ENCODE measurements at places on chromosomes 7 and 10.
A peak's percentile ranks its signal among the peaks of the same experiment; 100 is the strongest.

DNA sequence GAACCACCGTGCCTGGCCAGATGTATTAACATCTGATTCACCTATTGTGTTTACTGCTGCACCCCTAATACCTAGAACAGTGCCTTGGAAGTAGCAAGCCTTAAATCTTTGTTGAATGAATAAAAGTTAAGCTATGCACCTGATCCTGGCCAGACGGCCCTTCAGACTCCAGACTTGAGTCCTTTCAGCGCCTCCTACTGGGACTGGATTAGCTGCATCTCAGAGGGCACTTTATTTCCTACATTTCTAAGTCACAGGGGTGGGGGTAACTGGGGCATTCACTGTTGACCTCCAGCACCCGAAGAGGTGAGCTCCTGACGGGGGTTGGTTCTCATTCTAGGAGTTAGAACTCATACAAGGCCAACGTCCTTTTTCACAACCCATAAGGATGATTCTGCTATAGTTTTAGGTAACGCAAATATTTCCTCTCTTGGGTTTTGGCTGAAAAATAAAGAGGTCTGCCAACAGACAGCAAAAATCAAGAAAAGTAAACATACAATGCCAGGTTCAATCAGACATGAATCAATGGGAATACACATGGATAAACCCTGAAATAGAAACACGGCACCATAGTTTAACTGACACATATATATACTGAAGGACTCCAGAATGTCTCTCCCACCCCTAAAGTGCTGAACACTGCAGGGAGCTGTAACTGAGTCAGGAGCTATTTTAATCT, 48.0 kb upstream of the DLG5 start:
- peak; percentile 20 for DNase-seq

- DNase-seq: no peak
These were observed 65.5 kb upstream of the NKX6-2 start for GRCh38 chr10:132851451-132851850.

GRCh38 chr7:121945480-121946236, 72.7 kb downstream of the PTPRZ1 start:
- DNase-seq: no peak

GRCh38 chr7:111357691-111358090, 204.6 kb downstream of the IMMP2L start:
- no peak for DNase-seq

- no peak for DNase-seq
These were observed 123.3 kb upstream of the INSYN2A start for GRCh38 chr10:127319691-127320090.

DNA sequence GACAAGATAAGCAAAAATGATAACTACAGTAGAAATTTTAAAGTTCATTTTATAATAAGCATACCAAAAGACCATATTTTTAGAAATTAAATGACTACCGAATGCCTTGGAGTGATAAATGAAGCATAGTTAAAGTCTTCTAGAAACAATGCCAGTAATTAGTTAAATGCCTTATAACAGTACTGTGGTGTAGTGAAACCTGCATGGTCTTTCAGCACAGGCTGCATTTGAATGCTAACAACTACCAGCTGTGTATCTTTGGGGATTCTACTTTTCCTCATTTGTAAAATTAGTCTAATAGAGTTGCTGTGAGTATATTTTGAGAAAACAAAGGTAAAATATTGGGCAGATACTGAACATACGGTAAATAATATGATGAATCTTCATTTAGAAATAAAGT, 25.1 kb downstream of the TSPAN12 start:
- DNase-seq: no peak

GRCh38 chr10:34845070-34845469, 30.0 kb upstream of the PARD3 start:
- no peak for DNase-seq

GRCh38 chr7:37216923-37217322, 231.7 kb downstream of the ELMO1 start:
- no peak for DNase-seq

DNA sequence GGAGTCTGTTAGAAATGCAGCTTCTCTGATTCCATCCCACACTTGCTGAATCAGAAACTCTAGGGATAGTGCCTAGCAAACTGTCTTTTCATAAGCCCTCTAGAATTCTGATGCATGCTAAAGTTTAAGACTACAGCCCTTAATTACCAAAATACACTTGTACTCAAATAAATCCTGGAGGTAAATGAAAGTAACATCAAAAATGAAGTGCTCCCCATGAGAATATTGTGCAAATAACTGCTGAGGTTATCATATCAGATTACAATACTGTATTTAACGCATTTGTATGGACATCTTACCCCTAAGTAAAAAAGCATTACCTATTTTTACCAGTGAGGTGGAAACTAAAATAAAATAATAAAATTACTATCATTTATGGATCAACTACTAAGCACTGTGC, 104.7 kb downstream of the CHCHD3 start:
- no peak for DNase-seq

- no peak for DNase-seq
These were observed 7.7 kb upstream of the INSIG1 start for GRCh38 chr7:155289949-155290501.

DNA sequence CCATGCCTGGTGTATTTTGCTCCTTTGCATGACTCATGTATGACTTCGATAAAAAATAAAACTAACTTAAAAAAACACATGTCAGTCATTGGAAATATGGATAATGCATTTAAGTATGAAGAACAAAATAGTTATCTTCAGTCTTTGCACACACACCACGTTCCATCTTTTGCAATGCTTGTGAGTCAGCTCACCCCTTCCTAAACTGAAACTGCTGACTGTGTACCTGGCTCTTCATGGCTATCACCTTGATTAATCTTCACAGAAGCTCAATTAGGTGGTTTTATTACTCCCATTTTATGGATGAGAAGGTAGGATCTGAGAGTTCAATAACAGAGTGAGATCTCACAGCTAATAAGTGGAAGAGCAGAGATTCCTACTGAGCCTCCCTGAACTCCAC, 79.5 kb downstream of the CARD11 start:
- DNase-seq: peak; percentile 3

DNA sequence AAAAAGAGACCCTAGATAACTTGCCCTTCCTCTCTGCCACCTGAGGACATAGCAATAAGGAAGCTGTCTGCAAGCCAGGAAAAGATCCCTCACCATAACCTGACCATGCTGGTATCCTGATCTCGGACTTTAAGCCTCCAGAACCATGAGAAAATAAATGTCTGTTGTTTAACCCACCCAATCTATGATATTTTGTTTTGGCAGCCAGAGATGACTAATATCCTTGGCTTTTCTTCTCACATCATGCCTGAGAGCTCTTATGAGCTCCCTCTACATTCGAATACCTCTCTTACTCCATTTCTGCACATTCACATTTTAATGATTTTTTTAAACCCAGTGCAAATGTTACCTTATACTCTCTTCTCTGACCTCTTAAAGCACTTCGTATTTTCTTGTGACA, 214.0 kb upstream of the CHRM2 start:
- DNase-seq: no peak

GRCh38 chr7:140053812-140054539, 8.8 kb downstream of the PARP12 start:
- DNase-seq: no peak

GRCh38 chr10:123244747-123245146, 90.5 kb downstream of the BUB3 start:
- no peak for DNase-seq

DNA sequence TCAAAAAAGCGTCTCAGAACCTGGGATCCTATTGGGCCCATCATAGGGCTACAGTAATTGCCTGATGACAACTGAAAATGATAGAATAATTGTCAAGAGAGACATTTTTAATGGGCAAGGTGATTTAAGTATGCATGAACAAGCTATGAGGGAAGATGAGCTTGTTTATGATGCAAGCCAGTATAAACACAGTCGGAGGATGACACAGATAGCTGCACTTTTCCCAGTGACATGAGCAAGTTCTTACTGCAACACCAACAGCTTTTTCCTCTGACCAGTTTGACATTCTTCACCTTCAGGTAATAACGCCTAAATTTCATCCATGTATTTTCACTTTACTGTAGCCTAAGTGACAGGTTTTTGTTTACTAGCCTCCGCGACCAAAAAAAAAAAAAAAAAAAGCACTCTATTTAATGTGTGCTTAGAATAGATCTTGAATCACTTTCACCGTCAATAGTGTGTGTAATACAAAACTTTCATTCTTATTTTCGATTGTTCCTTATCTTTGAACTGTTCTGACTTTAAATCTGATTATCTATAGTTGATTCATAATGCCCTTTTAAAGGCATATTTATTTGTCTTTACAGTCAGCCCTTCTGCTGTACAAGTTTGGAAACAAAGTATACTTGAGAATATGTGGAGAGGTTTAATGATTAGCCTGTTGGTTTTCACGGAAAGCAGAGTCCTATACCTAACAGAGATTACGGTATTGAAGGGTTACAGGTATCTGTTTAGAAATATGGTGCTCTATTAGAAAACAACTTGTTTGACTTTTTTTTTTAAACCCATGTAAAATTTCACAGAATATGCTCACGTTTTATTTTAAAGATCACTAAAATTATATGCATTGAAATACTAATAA, 1.7 kb downstream of the FOXP2 start:
- DNase-seq: no peak

GRCh38 chr7:126487728-126488442, 764.9 kb downstream of the GRM8 start:
- DNase-seq: no peak

- no peak for DNase-seq
These were observed 113.2 kb downstream of the CDK6 start for GRCh38 chr7:92723205-92723604.

DNA sequence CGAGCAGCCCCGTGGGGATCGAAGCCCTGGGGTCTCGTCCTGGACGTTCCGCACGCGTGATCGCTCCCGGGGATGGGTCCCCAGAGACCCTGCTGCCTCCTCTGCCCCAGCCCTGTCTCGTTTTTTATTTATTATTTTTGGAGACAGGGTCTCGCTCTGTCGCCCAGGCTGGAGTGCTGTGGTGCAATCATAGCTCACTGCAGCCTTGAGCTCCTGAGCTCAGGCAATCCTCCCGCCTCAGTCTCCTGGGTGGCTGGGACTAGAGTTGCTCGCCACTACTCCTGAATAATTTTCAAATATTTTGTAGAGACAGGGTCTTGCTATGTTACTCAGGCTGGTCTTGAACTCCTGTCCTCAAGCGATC, 319 bp upstream of the STX1A start:
- DNase-seq: no peak

DNA sequence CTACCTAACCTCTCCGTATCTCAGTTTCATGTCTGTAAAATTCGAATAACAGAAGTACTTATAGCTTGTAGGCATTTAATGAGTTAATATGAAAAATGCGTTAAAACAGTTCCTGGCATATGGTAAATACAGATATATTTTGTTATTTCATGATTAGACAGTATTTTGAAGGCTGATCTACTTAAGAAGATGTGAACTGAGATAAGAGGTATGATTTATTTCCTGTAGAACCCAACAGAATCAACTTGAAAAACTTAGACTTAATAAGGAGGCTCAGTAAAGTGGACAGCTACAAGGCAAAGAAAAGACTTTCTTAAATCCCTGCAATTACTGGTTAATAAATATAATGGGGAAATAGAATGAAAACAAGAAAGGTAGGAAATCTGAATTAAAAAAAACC, 103.3 kb downstream of the FANK1 start:
- no peak for DNase-seq

DNA sequence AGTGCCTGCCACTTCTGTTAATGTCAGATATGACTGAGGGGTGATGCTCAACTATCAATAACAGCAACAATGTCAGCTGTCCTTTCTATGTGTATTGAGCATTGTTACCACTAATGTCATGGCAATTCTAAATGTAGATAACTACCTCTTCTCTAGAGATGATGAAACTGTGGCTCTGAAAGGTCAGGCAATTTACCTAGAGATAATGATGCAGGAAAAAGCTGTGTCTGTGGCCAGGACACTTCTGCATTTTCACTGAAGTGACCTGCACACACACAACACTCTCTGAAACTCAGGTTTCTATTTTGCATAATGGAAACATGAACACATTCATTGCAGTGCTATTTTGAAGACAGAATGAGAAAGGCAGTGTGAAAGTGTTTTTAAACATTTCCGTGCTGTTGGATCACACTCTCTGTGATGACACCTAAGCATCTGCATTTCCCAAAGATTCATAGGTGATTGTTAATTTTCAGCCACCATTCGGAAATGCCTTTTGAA, 148.2 kb downstream of the KCND2 start:
- no peak for DNase-seq

- no peak for DNase-seq
These were observed 130.5 kb downstream of the CDK14 start for GRCh38 chr7:90726623-90727022.

- DNase-seq: no peak
These were observed 15.5 kb downstream of the AMPH start for GRCh38 chr7:38615665-38616064.

DNA sequence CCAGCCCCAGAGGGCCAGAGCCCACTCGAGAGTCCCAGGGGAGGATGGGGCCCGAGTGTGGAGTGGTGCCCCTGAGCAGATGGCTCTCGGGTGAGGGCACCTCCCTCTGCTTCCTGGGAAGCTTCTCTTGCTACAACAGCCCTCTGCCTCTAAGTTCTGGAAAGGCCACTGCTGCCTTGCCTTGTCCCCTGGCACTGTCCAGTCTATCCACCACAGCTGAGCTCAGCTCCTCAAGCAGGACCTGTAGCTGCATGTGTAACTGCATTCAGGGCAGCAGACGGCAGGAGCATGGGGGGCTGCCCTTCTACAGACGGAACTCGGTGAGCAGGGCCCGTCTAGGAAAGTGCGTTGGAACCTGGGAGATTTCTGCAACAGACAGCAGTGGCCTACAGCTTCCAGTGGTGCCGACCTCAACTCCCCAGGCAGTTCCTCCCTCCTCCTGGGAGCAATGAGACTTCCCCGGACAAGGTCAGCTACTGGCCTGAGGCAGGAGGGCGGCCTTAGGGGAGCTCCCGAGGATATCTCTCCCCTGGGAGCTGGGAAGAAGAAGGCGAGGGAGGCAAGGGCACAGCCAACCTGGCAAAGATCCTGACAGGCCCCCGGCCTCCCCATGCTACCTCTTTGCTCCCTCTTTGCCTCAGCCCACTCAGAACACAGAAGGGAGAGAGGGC, 88.5 kb downstream of the DLG5 start:
- no peak for DNase-seq

DNA sequence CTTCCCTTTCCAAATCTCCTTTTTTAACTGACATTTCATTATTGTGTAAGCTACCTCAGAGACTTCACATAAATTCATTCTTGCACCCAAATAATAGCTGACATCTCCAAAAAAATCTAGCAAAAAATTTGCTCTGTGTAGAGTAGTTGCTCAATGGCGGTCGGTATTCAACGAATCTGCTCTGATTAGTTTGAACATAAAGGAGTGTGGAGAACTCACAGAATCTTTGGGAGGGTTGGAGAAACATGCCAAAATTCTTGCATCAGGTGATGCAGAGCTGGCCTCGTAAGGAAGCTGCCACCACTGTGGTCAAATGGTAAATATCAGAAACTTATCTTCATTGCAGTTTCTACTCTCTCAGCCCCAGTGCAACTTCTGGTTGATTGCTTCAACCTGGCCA, 201.2 kb upstream of the MDFIC start:
- DNase-seq: no peak

- DNase-seq: no peak
These were observed 794 bp downstream of the PCGF6 start for GRCh38 chr10:103350175-103350516.

- peak; percentile 93 for DNase-seq
These were observed 14.3 kb downstream of the ZNF282 start for GRCh38 chr7:149209518-149210269.
